Dermis blood vessel endothelial cell (primary cell): ENCODE measurements at places on chromosomes 13 and 19. TPM values are rescaled to one million over a fixed set of nuclear protein-coding genes. Genes with fewer than 3 reads are reported as not detected.
A peak's percentile ranks its signal among the peaks of the same experiment; 100 is the strongest.

- DNase-seq, result no peak
Measured at GRCh38 chr13:46315491-46316075, 71.5 kb downstream of the RUBCNL start.

DNA sequence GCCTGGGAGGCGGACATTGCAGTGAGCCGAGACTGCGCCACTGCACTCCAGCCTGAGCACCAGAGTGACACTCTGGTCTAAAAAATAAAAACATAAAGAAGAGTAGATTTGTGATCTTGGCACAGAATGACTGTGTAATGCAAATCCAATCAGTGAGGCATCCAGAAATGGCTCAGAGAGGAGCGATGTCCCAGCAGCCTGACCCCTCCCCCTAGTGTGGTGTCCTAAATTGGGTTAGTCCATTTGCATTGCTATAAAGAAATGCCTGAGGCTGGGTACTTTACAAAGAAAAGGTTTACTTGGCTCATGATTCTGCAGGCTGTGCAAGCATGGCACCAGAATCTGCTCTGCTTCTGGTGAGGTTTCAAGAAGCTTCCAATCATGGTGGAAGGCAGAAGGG is 59.1 kb upstream of the ZNF30 start:
- DNase-seq, result no peak

- DNase-seq, result peak; percentile 58
Measured at GRCh38 chr13:103960001-103960400, 893.8 kb upstream of the SLC10A2 start.

DNA sequence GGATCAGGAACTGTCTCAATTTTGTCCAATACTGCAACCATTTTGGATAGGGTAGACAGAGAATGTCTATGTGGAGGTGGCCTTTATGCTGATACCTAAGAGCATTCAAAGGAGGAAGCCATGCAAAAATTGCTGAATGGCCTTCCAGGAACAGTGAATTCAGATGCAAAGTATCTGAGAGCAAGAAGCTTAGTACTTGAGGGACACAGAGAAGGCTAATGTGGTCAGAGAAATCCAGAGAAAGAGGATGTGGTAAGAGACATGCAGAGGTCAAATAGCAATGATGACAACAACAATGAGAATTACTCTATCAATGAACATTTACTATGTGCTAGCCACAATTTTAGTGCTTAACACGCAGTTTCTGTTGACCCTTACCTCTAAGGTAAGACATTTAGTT is 785.6 kb upstream of the KLHL1 start:
- DNase-seq, result no peak

DNA sequence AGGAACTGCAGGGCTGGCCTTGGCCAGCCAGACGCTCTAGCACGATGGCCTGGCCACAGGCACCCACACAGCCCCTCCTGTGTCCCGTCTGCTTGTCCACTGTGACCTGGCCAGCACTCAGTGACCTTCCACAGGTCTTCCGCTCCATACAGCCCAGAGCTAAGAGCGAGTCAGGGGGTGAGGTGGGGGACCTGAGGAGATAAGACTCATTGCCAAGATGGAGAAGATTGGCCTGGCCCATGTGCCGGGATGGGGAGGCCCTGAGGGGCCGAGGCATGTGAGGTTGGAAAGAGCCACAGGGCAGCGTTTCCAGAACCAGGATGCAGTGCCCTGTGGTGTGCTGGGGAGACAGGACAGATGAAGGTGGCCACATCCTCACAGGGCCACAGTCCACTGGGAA is 10.2 kb upstream of the SLC7A9 start:
- DNase-seq, result no peak

- DNase-seq, result no peak
Measured at GRCh38 chr13:95245071-95245470, 56.2 kb downstream of the ABCC4 start.

DNA sequence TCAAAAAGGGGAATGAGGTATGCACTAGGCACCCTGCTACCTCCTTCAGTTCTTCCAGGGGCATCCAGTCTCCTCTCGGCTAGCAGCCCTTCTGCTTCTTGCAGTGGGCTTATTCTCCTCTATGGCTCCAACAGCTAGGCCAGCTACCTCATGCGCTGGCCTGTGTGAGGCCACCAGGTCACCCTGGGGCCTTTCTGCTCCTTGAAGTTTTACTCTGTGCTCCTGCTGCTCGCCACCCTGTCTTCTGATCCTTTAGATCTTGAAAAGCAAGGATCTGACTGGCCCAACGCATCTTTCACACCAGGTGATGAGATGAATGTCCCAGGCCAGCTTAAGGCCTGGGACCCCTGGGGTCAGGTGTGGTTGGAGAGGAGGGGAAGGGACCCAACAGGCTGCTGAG is 66.2 kb downstream of the RUBCNL start:
- DNase-seq, result no peak

DNA sequence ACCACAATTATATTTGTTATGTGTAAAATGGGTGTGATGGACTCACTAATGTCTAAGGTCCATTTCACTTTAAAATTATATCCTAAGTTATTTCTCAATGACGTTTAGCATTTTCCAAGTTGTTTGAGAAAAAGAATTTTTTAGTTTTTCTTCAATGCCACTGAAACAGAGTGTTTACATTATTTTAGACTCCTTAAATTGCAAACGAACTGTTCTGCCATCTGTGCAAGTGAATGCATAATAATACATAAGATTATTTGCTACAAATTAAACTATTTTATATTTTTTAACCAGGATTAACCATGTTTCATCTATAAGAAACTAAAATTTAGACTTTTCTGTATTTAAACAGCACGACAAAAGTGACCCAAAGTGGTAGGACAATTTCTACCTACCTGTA is 425.4 kb downstream of the NDFIP2 start:
- no peak for DNase-seq

- DNase-seq, result no peak
Measured at GRCh38 chr19:32091241-32091640, 254.2 kb upstream of the ZNF507 start.

GRCh38 chr13:27919934-27920676 is at the start of gene PDX1:
Gene PDX1, plus strand, starts transcription at chr13:27920000. Its CDS starts 139 bp downstream, at chr13:27920139.
- peak; percentile 29 for DNase-seq

DNA sequence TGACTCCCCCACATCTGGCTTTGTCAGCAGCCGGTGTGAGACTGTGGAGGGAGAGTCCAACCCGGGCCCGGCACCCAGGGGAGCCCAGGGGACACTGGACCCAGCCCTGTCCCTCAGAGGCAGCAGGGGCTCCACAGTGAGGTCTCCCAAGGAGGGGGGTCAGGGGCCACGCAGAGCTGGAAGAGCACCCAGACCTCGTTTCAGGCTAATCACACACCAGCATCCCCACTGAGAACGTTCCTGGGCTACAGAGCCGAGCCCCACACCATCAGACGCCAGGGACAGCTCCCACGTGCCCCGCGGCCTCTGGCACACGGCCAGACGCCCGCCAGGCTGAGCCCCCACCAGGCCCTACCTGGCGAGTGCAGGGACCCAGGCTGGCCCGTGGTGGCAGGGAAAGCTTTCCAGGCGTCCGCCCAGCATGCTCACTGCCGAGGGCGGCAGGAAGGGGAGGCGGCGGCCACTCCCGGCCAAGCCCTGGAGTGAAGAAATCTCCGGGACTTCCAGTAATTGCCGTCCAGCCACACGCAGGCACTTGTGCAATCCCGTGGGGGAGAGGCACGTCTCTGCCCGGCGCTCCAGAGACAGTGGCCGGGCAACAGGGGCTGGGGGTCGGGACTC is 19.2 kb downstream of the SBNO2 start:
- DNase-seq, result peak; percentile 75

Gene PSG11
- total RNA-seq, result not detected in 2 replicates

Gene TDRD12
- total RNA-seq, result 0.14 and 0.17 TPM in 2 replicates

Gene CRB3
- total RNA-seq, result not detected in 2 replicates

Gene SEMA6B
- total RNA-seq, result 143 and 209 TPM in 2 replicates

Gene PSG4
- 0.14 TPM in 1 of 2 replicates, not detected in the other for total RNA-seq

Gene TNFSF9
- total RNA-seq, result 0.34 and 0.60 TPM in 2 replicates

Gene SH2D3A
- 6.0 and 6.3 TPM in 2 replicates for total RNA-seq

Gene FAM216B
- total RNA-seq, result not detected in 2 replicates

Gene IGFLR1
- total RNA-seq, result 1.9 and 2.2 TPM in 2 replicates
